Activated T-cell treated with anti-CD3 and anti-CD28 coated beads for 24 hours (primary cell): ENCODE measurements at places on chromosomes 1 and 21.

GRCh38 chr1:77378723-77379535 lies 97.1 kb downstream of the AK5 start:
- no peak for DNase-seq

DNA sequence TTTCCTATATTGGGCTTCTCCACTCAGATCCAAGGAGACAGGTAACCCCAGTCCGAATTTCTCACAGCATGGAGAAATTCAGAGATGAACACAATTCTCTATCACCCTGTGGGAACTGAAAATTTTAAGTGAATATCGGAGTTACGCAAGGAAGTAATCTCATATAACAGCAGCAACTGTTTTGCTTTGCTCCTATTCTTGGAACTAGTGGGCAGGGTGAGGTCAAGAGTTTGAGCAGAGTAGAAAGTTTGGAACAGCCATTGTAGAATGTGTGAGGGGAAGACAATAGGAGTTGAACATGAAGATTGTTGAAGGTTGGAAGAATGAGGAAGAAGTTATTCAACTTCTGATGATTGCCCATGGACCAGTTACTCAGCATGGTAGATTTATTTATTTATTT lies 24.3 kb upstream of the SLC35D1 start:
- no peak for DNase-seq

DNA sequence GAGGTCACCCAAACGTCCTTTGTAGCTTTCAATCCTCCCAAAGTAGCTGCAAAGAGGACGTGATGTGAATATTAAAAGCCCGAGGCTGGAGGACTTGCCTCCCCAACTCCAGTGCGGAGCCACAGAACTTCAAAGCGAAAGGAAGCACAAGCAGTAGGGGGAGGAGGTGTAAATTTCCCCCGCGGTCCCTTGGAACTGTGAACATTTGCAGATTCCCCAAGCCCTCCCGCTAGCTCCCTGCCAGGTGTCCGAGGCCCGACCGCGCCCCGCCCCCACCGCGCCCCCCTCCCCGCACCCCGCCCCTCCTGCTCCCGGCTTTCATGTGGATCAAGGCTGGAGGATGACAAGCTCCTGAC lies 41.5 kb upstream of the HAO2 start:
- no peak for DNase-seq

- DNase-seq, result no peak
Observed at GRCh38 chr1:62336638-62336994, 17.4 kb upstream of the KANK4 start.

- no peak for DNase-seq
Observed at GRCh38 chr1:16410803-16411202, 26.4 kb downstream of the SPATA21 start.

GRCh38 chr21:42746593-42747275 lies 93.3 kb downstream of the PDE9A start:
- DNase-seq, result peak; percentile 16

- DNase-seq, result peak; percentile 49
Observed at GRCh38 chr1:161962091-161962887, 61.4 kb downstream of the OLFML2B start.

DNA sequence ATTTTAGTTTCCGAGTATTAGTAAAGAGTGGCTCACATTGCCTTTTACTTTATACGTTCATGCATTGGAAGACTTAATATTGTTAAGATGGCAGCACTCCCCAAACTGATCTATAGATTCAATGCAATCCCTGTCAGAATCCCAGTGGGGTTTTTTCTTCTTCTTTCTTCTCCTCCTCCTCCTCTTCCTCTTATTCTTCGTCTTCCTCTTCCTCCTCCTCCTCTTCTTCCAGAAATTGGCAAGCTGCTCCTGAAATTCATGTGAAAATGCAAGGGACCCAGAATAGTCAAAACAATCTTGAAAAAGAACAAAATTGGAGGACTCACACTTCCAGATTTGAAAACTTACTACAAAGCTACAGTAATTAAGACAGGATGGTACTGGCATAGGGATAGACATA lies 23.2 kb upstream of the MACF1 start:
- no peak for DNase-seq

- no peak for DNase-seq
Observed at GRCh38 chr1:64834734-64835133, 89.9 kb downstream of the RAVER2 start.

GRCh38 chr1:67525053-67525760 lies 95.0 kb upstream of the SERBP1 start:
- no peak for DNase-seq
